ENCODE measurements at places on chromosomes 4 and X.

GRCh38 chr4:113969709-113970334, 9.6 kb downstream of the ARSJ start:
- DNase-seq: no peak

GRCh38 chrX:20229155-20229554, 37.6 kb downstream of the RPS6KA3 start:
- no peak for DNase-seq

GRCh38 chr4:180363815-180364214, 1879.4 kb upstream of the TENM3 start:
- no peak for DNase-seq

GRCh38 chr4:33941854-33942253, 2302.5 kb downstream of the ARAP2 start:
- DNase-seq: no peak

DNA sequence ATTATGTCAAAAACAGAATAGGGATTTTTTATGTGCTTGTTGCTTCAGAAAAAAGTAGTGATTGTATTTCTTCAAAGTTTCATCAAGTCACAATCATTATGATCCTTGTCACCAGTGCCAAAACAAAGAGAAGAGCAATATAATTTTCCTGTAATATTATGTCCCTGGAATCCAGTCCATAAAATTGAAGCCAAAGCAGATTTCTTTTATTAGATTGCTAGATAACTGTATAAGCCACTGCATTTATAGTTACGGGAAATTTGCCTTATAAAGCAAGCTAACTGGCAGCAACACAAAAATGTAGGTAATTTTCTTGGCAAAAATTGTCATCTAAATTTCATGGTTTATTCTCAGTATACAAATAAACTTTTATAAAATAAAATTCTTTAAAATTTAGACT, 296.1 kb upstream of the ANKRD50 start:
- no peak for DNase-seq

DNA sequence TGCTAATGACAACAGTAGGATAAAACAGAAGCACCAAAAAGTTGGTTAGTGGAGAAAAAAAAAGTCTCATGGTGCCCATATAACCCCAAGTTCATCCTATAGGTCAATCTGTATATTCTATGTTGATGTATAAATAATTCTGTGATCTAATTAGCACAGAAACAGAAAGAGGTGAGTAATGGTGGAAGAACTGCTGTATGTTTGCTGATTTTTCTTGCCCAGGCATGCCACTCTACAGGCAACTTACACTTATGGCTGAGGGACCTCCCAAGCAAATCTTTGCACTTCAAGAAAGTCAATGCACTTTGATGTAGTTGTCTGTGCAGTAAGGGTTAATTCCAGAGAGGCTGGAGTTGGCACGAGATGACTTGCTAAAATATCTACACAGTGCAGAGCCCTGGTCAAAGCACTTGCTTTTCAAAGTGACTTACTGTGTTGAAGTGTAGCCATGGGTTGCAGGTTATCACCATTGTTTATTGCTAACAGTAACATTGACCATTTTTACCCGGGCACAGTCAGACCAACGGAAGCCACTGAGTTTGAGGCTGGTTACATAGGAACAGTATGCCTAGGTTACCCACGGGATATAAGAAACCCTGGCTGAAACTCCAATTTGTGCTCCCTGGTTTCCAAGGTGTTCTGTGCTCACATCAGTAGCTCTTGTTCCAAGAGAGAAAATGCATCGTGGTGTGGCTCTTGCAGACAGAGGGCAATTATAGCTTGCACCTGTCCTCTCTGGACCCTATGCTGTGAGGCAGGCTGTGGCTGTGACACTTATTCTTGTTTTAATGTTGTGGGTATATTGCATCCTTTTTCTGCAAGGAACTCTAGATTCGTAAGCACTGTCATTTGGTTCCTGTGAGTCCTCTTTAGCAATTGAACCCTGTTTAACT, 141.3 kb upstream of the FTHL17 start:
- DNase-seq: no peak

DNA sequence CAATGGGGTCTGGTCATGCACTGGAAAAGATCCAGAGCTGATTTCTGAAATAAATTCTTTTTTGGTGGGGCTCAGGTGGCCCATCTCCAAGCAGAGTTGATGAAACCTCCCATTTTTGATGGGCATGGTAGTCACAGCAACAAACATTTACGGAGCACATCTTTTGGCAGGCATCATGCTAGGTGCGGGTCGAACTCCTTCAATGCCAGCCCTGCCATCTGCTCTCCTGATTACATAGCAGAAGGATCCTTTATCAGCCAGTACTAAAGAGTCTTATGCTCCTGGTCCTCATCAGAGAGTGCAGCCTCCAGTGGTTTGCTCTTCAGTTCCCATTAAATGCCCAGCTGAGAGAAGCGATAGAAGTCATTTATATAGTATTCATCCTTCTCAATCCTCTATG, 121.7 kb downstream of the GRXCR1 start:
- DNase-seq: no peak

- no peak for DNase-seq
These were observed 1630.0 kb downstream of the STIM2 start for GRCh38 chr4:28490669-28491068.

GRCh38 chrX:15127010-15127409, 142.9 kb downstream of the ASB9 start:
- no peak for DNase-seq

DNA sequence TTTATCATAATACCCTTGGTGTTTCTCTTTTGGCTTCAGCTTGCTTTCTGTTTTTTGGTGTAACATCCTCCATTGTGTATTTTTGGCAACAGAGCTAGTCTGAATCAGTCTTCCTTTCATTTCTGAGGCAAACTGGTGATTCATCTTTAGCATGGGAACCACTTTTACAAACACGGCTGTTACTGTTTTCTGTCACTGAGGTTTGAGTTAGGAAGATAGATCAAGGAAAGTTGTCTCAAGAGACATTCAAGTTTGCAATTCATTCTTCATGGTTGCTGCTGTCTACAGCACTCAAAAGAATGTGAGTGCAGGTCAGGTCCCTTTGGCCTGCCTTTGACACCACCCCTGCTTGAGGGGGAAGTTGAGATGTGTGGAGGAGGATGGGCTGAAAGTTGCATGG, 36.3 kb downstream of the IL21 start:
- DNase-seq: no peak

GRCh38 chr4:103307453-103308247, 109.5 kb upstream of the CENPE start:
- no peak for DNase-seq

- DNase-seq: no peak
These were observed 137.8 kb upstream of the HS3ST1 start for GRCh38 chr4:11566444-11567022.

GRCh38 chr4:179544496-179544895, 2102.3 kb upstream of the AGA start:
- no peak for DNase-seq

DNA sequence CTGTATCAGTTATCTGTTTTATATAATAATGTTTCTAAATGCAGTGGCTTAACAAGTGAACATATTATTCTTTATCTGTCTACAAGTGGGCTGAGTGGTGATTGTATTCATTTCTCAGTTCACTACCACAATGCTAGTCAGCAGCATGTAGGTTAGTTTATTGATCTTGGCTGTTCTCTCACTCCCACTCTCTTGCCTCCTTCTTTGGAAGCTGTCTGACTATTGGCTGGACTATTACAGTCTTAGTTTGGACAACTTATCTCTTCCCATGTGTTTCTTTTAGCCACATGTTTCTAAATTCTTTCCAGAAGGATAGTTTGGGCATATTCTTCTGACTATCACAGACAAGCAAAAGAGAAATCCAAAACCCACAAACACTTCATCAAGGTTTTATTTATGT, 459.5 kb upstream of the AGA start:
- DNase-seq: no peak

- DNase-seq: no peak
These were observed 38.0 kb downstream of the RADX start for GRCh38 chrX:106649523-106650428.

- no peak for DNase-seq
These were observed 149.2 kb downstream of the BCOR start for GRCh38 chrX:39948582-39948981.

- no peak for DNase-seq
These were observed at the start of gene SHISA3 for GRCh38 chr4:42396752-42397634. Gene SHISA3, plus strand, starts transcription at chr4:42397488. Its CDS starts 569 bp downstream, at chr4:42398057.

DNA sequence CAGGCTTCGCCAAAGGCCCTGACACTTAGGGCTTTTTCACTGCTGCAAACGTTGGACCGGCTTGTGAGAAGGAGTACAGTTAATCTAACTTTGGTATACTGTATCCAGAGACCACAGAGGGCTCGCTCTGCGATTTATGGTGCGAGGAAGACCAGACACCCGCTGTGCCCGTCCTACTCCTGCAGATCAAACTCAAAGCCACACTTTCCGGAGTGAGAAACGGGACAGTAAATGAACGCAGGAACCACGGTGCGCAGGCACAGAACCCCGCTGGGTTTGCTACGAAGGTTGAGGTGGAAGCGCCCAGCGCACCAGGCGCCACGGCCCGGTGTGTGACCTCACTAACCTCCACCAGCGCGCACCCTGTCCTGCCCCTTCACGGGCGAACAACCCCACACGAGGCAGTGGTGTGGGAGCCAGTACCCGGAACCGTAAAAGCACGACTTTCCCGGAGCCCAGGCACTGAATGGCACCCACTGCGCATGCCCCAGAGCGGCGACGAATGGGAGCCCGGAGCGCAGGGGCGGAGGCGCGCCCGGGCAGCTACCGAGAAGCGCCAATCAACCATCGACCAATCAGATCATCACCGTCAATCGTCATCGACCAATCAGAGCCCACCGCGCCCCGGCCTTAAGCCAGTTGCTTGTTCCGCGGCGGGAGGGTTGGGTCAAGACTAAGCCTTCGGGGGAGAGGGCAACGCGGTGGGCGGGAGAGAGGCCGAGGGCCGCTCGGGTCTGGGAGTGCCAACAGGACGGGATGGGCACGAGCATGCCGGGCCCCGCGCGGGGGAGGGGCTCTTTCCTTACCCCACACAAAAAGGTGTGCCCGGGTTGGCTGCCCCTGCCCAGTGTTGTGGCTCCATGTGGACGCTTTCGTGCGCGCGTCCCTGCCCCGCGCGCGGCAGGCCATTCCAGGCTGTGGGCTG, 21.3 kb upstream of the WDR45 start:
- DNase-seq: peak; percentile 88

GRCh38 chr4:173696011-173696410, 166.0 kb upstream of the HAND2 start:
- no peak for DNase-seq

DNA sequence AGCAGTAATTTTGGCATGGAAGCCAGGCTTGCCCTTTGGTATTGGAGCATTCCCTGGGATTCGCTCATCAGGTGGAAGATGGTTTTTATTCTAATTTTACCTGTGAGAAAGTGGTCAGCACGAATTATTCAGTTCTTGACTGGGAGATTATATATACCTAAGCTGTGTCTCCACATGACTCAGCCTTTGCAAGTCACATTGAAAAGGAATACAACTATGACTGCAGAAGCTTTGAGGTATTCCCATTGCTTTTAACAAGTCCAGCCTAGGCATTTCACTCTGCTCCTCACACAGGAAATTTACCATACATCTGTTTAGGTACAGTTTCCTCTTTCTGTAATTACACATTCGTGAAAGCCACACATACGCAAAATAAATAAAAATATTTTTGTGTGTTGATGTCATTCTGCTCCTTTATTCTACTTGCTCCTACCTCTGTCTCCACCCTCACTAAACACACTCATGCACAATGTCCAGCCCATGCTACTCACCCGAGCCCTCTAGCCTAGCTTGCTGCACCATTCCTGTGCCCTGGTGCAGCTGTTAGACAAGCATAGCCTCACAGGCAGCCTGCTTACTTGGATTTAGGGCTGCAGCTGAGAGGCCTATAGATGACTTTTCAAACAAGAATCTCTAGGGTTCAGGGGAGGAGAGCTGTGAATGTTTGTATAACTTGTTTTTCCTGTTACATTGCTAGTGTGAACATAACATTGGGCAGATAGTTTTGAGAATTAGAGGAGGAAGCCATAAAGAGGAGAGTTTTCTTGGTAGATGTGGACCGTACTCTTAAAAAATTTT, 504.4 kb upstream of the FAT1 start:
- no peak for DNase-seq

DNA sequence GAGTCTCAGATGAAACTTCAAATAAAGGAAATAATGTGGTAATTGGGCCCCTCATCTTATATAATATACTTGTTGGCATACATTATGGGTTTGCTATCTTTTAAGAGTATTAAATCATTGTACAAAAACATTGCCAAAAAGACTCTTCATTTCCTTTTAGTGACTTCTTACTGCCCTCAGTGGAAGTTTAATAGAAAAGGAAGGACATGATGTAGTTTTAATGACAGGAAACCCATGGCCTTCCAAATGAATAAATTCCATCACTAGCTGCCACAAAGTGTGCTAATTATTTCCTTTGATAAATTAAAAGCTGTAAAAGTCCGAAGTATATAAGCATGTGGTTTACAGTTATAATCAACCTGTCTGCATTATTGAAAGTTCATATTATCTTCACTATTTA, 350.9 kb upstream of the HAND2 start:
- DNase-seq: no peak

DNA sequence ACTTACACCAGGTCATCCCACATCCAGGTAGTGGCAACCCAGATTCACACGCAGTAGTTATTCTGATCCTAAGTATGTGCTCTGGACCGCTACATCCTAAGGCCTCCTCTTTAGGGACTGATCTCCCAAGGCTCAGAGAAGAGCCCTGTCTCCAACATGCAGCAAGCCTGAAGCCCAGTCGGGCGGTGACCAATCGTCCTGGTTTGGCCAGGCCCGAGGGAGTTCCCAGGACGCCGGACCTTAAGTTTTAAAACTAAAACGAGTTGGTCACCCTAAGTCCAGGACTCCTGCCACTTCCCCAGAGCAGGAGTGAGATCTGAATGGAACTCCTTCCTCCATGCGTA, 385 bp downstream of the LYAR start:
- no peak for DNase-seq

DNA sequence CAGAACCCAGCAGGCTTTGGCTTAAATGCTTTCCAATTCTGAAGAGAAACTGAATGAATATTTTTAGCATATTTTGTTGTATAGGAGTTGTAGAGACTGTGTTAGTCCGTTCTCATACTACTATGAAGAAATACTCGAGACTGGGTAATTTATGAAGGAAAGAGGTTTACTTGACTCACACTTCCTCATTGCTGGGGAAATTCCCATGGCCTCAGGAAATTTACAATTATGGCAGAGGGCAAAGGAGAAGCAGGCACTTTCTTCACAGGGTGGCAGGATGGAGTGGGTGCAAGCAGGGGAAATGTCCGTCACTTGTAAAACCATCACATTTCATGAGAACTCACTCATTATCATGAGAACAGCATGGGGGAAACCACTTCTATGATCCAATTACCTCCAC, 291.7 kb downstream of the PACRGL start:
- DNase-seq: no peak

DNA sequence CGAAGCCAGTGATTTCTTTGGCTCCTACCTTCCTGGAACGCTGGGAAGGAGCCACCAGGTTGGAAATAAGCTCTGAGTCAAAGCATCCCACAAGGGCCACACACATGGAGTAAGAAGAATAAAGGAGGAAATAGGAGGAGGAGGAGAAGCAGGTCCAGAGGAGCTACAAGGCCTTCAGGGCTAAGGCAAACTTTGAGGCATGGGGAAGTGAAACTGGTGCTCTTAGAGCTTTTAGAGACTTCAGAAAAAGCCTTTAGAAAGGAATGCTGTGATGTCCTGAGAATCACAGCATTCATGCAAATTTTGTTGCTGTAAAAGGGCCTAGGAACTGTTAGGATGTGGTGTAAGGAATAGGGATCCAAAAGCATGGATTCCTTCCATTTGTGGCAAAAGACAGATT, 135.9 kb upstream of the ARHGEF9 start:
- no peak for DNase-seq
